Activated naive CD8-positive, alpha-beta T cell treated with anti-CD3 and anti-CD28 coated beads, Interleukin-2, amount 50 U/mL, for 24 hours (primary cell): ENCODE measurements at places on chromosomes 2 and 18.

DNA sequence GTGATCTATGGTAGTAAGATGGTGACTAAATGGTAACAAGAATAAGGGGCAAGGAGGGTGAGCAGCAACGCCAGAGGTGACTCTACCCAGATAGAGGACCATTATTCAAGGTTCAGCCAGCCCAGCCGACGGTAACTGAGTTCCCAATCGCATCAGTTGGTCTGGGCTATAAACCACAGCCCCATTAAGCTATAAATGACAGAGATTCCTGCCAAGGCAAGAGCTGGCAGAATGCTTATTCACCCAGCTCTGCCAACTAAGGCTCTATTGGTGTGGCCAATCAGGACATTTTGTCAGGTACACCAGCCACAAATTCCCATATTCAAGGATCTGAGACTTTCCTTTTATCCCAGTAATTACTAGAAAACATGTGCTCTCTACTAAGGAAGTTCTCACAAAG lies 3.6 kb downstream of the CHN1 start:
- no peak for DNase-seq

DNA sequence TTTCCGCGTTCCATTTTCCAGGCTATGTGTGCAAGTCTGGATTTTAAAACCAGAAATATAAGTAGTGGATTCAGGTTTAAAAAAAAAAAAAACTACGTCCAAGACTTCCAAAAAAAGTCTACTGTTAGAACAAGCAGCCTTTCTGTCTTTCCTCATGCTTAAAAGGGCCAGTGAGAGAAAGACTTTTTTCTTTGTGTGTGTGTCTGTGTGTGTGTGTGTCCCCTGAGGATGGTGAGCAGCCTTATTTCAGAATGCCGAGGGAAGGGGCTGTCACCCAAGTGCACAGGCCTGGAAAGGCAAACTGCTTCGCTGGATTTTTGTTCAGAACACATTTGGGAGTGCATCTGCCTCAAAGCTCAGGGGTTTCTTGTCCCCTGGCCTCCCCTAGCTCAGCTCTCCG lies 98.8 kb downstream of the ZBTB7C start:
- no peak for DNase-seq

- DNase-seq = no peak
These were observed 88.4 kb downstream of the CABLES1 start for GRCh38 chr18:23223641-23224040.

DNA sequence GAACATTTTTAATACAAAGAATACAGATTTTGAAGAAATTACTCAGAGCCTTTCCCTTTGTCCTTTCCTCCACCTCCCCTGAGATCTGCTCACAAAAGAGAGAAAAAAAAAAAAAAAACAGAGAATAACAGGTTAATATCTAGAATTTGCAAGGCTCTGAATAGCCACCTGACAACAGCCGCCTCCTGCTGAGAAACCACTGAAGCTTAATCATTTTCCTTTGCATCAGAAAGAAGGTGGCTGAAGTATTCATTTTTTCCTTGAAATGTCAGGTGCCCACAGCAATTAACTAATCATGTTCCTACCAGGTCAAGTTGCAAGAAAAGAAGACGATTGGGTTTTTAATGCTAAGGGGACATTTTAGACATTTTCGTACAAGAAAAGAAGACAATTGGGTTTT lies 21.2 kb downstream of the CNTNAP5 start:
- DNase-seq = no peak

DNA sequence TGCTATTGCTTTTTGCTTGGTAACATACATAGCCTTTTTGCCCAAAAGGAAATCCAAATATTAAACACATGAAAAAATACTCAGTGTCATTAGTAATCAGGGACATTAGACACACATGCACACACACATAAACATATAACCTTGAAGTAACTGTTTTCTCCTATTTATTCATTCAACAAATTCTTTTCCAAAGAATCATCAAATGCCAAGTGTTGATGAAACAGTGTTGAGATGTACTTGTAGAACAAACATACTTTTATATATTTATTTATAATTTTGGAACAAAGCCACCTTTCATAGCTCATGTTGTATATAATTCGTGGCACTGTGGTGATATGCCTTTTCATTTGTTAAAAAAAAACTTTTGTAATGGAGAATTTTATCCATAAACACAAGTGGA lies 81.0 kb downstream of the APLF start:
- DNase-seq = no peak

GRCh38 chr2:15243762-15244161 lies 317.4 kb downstream of the NBAS start:
- DNase-seq = no peak

GRCh38 chr2:55952415-55952814 lies 28.8 kb upstream of the EFEMP1 start:
- no peak for DNase-seq

GRCh38 chr2:165238295-165238694 lies 919 bp upstream of the SCN2A start:
- no peak for DNase-seq

DNA sequence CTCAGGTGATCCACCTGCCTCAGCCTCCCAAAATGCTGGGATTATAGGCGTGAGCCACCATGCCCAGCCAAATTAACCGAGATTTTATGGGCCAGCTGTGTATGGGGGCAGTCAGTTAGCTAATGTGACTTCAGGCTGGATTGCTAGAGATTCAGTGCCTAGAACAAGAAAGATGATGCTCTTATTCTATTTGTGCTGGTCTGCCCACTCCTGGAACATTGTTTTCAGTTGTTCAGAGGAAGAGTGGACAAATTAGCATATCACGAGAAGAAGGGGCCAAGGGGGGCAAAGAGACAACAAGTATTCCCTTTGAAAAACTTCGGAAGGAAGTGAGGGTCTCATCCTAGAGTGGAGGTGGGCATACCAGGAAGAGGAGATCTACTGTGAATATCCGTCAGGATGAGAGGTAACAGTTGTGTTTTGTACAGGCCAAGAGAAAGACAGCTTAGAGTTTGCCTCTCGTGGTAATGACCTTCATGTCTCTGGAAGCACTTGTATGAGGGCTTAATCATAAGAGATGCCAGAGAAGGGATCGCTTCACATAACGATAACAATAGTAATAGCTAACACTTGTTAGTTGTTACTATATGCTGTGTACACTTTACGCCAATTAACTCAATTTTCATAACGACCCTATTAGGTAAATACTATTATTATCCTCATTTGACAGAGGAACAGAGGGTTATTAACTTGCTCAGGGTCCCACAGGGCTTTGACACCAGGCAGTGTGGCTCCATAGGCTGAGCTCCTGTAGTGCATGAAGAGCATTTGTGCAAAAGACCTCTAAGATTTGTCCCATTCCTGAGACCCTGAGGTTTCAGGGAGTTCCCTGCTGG lies 138.3 kb downstream of the DDX1 start:
- no peak for DNase-seq

DNA sequence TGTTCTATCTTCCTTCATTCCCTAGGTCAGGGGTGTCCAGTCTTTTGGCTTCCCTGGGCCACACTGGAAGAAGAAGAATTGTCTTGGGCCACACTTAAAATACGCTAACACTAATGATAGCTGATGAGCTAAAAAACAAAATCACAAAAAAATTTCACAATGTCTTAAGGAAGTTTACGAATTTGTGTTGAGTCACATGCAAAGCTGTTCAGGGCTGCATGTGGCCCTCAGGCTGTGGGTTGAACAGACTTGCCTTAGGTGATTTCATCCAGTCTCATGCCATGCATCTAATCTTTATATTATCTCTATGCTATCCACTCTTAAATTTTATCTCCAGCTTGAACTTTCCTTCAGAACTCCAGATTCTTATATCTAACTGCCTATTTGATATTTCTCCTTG lies 80.1 kb downstream of the CCDC85A start:
- no peak for DNase-seq

DNA sequence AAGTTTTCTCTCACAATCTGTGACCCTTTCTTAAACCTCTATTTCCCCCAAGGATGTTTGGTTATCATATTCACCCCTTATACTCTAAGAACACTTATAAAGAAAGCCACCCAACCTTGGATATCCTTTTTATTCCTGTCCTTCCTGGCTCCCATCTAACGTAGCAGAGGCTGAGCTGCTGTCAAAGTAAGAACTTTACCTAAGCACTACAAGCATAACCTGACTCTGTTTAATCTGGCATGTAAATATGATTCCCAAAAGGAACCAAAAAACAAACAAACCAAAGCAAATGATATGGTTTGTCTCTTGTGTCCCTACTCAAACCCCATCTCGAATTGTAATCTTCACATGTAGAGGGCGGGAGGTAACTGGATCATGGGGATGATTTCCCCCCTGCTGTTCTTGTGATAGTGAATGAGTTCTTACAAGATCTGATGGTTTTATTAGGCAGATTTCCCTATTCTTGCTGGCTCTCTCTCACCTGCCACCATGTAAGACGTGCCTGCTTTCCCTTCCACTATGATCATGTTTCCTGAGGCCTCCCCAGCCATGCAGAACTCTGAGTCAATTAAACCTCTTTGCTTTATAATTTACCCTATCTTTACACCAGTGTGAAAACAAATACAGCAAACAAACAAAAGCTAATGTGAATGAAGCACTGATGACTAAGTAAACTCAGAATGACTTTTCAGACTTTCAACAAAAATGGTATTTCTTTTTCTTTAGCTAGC lies 72.7 kb upstream of the SPOPL start:
- no peak for DNase-seq

DNA sequence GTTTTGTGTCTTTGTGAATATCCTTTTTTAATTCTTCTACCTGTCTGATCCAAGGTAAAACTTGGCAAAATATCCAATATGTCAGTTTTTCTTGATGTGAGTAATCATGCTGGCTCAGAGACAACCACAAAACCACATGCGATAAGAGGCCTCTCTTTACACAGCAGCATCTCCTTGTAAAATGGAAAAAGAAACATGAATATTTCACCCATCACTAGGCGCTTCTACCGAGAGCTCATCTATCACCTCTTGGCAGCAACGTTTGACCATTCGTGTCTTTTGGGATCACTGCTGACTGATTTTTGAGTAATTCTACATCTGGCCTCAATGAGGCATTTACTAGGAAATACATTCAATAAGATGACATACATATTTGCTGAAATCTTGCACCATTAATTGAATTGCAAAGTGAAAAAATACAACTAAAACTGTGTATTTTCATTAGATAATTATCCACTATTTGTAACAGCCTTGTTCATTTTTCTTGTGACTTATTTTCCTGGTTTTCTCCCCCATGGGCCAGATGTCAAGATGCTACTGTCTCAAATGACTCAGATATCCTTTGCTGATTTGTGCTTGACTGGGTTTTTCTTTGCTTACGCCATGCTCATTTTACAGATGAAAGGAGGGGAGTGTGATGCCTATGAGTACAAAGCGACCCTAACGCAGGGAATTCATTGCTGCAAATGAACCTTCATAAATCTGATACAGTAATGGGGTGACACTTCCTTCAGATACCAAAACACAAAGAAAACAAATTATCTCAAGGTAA lies 467.5 kb downstream of the FBXO15 start:
- DNase-seq = no peak

DNA sequence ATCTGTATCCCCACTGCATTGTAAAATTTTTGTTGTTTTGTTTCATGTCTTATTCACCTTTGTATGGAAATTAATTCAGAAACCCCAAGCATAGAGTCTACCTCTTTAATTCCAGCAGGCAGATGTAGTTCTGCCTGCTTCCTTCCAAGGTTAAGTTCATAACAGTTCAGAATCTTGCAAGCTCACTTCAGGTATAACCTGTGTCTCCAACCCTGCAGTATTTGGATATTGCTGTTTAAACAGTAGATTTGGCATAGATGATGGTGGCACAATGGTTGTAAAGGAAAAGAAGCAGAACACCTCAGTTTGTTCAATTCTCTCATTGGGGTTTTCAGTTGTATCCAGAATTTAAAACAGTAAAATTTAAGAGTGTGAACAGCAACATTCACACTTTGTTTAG lies 21.2 kb downstream of the SULT1C2 start:
- DNase-seq = no peak

GRCh38 chr18:28147674-28148171 lies 29.2 kb downstream of the CDH2 start:
- DNase-seq = no peak

- no peak for DNase-seq
These were observed 214.8 kb downstream of the MTX2 start for GRCh38 chr2:176483901-176484568.

- peak; percentile 85 for DNase-seq
These were observed 55.0 kb downstream of the ANKRD44 start for GRCh38 chr2:197255543-197255942.

- peak; percentile 42 for DNase-seq
These were observed 14.5 kb downstream of the IL1R2 start for GRCh38 chr2:102005989-102006885.

DNA sequence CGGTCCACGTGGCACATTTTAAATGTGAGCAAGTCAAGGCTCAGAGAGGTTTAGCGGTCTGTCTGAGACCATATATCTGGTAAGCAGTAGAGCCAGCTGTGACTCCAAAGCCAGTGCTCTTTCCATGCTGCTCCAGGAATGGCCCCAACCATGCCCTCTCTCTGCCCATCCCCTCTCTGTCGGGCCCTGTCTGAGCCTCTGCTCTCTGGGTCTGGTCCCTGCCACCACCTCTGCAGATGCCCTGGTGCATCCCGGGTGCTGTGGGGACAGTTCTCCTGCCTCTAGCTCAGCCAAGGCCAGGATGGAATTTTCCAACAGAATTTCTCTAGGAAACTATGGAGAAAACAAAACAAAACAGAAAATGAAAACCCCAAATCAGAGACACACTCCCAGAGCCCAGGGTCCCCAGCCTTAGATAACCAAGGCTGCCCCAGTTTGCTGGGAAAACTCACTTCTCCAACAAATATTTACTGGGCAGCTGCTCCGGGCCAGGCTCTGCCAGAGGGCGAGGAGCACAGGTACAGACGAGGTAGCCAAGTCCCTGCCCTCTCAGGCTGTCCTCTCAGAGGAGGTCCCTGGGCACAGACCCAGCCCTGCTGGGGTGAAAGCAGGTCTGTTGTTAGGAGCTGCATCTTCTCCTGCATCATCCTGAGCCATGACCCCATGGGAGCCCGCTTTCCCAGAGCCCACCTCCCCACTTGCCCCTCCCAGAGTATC lies 9.2 kb downstream of the ADRA2B start:
- no peak for DNase-seq

DNA sequence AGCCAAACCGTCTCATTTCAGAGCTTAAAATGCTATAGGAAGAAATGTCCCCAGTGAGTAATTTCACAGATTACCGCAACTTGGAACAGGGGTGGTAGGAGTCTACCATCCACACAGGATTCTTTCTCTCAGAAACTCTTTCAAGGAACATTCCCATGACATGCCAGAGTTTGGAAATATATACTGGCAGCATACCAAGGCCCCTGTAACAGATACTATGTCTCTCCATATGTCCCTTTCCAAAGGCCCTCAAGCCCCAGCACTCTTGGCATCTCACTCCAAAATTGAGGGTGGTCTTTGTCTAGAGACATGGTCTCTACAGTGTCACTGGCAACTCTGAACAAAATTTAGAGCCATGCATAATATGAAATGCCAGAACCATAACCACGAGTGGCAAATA lies 11.0 kb downstream of the FIGLA start:
- DNase-seq = no peak

GRCh38 chr2:186623084-186623483 lies 33.2 kb downstream of the ITGAV start:
- DNase-seq = no peak

GRCh38 chr2:174024524-174025270 lies 59.5 kb upstream of the SP3 start:
- DNase-seq = no peak
